ENCODE measurements at places on chromosomes 4 and X.

GRCh38 chr4:91887926-91888325 lies 415.8 kb upstream of the GRID2 start:
- no peak for DNase-seq

- no peak for DNase-seq
Measured at GRCh38 chr4:66225539-66225938, 555.2 kb upstream of the EPHA5 start.

GRCh38 chr4:151541389-151542071 lies 132.6 kb downstream of the FHIP1A start:
- no peak for DNase-seq

DNA sequence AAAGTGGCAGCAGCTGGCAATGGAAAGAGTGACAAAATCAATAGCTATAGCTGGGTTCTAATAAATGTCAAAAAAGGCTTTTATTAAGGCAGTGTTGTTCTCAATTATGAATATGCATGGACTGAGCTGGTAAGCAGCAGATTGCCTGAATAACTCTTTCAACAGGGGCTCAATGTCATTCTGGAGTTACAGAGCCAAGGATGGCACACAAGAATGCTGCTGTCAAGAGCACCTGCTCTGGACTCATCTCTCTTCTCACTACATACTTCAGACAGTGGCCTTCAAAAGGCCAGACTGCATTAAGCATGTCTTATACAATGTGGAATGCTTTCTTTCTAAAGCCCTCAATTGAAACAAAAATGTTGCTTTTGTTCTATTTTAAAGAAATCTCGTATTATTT lies 351.4 kb downstream of the KLHL13 start:
- no peak for DNase-seq

GRCh38 chrX:47156611-47157520 lies 11.8 kb downstream of the RBM10 start:
- DNase-seq: no peak

DNA sequence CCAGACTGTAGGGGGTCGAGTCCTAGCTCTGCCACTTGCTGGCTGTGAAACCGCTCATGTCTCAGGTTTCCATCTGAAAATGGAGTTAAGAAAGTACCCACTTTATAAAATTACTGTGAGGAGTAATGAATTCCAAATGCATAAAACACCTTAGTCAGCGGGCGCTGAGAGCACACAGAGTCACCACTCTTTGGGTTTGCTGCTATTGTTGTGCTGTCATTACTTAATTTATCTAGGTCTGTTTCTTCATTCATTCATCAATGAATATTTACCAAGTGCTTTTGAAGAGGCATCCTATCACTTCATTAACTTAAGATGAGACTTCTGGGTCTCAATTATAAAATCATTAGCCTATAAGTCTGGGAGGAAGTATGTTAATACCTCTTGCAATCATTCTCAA lies 317.3 kb downstream of the FBXW7 start:
- DNase-seq: no peak

DNA sequence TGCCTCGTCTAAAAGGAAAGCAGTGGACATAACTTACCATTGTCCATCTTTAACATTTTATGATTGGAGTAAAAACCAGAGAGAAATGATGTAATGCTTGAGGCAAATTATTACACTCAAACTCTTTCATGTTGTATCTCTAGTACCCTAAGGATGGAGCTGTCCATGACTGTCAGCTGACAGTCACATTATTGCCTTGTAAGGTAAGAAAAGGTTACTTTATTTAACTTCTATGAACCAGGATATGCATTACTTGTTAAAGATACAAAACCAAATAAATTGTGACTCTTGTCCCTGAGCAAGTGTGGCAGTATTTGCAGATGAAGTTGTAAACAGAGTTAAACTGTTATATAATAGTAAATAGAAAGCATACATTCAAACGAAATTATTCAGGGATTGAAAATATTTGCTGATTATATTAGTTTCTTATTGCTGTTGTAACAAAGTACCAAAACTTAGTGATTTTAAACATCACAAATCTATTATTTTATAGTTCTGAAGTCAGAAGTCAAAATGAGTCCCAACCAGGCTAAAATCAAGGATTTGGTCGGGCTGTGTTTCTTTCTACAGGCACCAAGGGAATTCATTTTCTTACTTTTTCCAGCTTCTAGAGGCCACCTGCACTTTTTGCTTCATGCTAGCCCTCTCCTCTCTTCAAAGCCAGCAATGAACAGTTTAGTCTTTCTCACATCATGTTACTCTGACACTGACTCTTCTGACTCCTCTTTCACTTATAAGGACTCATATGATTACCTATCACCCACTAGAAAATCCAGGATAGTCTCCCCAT lies 113.8 kb downstream of the CEP44 start:
- no peak for DNase-seq

DNA sequence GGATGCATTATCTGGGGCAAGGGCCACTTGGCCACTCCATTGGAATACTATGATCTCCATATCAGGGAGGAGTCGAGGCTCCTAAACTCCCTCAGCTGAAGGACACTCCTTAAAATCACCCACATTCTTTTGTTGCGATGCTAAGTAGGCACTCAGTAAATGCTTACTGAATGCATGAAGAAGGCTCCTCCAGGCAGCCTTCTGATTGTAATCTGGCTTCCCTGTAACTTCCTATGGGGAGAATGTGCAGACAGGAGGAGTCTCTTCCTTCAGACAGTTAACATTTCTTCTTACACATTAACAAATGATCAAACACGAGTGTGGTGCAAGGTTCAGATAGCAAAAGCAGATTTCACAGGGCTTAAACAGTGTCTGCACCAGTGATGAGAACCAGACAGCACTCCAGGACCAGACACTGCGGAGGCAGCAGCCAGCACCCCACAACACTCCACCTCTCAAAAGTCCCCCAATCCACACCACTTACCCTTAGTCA lies 21.4 kb upstream of the USO1 start:
- no peak for DNase-seq

DNA sequence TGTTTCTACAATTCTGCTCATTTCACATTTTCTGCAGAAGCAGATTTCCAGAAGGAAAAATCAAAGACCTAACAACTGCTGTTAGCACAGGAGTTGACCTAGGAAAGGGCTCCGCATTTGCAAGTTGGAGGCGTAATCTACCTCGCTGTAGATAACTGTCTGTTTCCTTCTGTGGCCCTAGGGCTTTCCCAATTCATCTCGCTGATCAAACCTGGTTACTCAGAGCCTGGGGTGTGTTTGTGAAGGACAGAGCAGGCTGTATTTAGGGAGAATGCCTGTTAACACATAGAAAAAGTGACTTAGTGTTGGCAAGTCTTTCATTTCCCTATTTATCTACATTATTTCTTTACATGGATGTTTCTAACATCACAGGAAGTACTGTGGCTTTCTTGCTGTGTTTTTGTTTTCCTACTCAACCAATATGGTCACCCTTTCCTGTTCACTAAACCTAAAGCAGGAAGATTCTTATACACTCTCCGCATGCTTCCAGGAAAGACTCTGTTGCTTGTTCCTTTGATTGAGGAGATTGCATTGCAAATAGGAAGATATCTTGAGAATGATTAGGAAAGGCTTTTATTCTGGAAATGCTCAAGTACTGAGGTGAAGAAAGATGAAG lies 40.5 kb downstream of the AGA start:
- no peak for DNase-seq

DNA sequence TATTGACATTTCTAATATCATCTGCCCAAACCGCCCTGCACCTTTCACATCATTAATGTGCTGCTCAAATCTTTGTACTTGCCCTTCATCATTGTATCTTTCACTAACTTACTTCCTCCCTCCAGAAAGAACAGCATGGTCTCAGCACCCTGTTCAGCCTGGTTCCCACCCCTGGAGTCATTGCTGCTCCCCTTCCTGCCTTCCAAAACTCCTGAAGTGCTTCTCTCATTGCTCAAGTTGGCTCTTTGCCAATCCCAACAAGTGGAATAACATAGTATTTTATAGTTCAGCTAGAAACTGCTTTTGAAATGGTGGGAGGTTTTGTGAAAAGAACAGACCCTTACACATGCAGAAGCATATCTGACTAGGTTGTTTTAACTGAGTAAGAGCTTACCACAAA lies 14.0 kb upstream of the TTC29 start:
- no peak for DNase-seq

- DNase-seq: no peak
Measured at GRCh38 chrX:132364313-132364712, 124.5 kb downstream of the MBNL3 start.

- no peak for DNase-seq
Measured at GRCh38 chrX:3712051-3712869, 1.2 kb downstream of the PRKX start.

DNA sequence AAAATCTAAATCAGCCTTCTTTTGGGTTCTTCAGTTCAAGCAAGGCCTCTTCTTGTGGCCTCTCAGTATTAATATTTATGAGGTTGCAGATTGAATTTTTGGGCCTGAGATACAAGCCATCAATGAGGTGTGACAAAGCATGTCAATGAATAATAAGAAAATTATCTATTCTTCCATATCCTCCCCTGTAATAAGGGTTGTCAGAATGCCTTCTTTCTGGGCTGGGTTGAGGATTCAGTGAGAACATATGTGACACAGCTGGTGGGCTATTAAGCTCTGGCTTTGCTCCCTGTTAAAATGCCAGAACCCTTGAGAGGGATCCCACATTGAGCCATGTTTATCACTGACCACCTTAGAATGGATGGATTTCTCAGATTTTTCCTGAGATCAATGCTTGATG lies 187.2 kb downstream of the AR start:
- no peak for DNase-seq

DNA sequence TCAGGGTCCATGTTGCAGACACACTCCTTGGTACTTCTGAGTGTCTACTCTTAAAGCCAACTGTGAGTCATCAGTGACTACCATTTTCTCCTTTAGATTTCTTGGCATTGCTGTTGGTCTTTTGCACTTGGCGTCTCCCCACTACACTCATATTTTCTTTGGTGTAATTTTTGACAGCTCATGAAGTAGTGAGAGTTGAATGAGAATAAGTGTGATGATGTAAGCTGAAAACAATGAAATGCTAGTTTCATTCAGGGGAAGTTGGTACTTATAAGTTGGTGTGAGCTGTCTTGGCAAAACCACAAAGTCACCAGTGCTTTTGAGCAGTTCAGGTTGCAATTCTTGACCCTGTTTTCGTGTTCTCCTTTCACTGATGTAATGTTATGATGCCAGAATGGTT lies 142.9 kb upstream of the ARX start:
- DNase-seq: no peak

DNA sequence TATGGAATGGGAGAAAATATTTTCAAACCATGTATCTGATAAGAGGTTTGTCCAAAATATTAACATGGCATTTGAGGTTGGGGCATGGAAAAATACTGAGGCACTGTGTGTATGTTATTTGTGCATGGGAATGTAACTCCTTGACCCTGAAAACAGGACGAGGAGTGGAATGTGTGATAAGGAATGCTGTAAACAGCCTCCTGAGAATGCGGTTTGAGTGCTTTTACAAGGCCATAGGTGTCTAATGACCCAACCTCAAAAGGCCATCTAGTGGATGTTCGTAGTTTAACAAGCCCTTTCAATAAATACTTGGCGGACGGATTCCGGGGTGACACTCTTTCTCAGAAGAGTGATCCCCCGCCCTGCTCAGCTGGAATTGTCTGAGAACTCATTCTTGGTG lies 162.9 kb upstream of the USP9X start:
- DNase-seq: no peak

GRCh38 chrX:39157796-39158195 lies 356.5 kb downstream of the MID1IP1 start:
- no peak for DNase-seq

- DNase-seq: no peak
Measured at GRCh38 chrX:42027367-42028000, 104.1 kb upstream of the CASK start.

DNA sequence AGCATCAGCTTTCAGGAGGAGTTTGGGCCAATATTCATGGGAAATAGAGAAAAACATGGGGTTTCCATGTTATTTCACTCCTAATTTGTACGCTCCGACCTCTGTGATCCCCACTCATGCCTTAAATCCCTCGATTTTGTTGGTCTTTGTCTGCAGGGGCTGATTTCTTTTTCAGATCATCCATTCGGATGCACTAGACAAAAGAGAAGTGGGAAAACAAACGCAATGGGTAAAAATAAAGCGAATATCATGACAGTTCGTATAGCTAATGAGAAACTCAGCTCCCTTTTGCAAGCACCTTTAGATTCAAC lies 139.1 kb upstream of the PLAC1 start:
- no peak for DNase-seq

DNA sequence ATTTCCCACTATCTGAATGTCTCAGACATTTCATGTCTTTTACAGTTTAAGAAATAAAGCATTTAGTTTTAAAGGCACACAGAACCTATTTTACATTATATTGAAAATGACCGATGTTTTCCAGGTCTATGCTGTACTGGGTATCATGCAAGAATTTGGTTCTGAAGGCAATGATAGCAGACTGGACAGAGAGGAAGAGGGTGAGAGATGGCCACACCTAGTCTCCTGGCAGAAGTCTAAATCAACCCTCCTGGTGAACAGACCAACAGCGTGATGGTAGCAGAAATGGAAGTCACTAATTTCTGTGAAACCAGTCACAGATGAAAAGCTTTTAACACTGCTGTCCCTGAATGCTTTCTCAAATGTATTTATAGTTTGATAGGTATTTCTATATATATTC lies 41.9 kb downstream of the MID1 start:
- DNase-seq: no peak
